GF-D8 (cell line): ENCODE measurements at places on chromosomes 7 and 10.
A peak's percentile ranks its signal among the peaks of the same experiment; 100 is the strongest.

DNA sequence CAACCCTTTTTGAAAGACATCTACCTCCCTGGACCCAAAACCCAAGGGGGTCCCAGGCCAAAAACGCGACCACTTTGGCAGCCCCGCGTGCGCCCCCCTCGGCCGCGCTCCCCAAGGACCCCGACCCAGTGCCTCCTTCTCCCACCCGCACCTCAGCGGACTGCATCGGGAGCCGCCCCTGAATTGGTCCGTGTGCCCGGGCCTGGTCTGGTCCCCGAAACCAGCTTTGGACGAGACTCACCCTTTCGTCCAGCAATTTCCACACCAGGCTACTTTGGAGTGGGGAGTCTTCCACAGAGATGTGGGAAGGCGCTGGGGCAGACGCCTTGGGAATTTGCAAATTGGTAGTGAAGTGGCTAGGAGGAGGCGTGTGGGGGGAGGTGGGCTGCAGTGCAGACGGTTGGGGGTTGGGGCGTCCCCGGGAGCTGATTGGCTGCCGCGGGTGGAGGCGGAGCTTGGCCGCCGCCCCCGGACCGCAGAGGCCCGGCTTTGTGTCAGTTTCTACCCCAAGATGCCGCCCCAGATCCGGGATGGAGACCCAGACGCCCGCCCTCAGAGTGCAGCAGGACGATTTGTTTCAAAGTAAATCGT is 16.9 kb downstream of the TCAF1 start:
- no peak for DNase-seq

- no peak for DNase-seq
These were observed 106.8 kb downstream of the ZMYND11 start for GRCh38 chr10:241966-242643.

DNA sequence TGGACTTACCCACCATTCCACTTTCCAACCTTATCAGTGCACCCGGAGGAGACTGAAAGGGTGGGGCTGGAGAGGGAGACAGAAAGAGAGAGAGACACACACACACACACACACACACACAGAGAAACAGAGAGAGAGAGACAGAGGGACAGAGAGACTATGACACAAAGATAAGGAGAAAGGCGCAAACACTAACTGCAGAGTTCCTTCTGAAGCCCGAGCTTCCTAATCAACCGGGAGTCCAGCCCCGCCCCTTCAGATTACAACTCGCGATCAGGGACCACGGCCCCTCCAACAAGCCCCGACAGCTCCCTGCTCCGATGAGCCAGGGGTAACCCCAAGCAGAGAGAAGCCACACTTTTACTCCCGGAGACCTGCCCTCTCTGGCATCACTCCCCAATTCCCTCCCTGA is 499 bp downstream of the GAL3ST4 start:
- DNase-seq: no peak

DNA sequence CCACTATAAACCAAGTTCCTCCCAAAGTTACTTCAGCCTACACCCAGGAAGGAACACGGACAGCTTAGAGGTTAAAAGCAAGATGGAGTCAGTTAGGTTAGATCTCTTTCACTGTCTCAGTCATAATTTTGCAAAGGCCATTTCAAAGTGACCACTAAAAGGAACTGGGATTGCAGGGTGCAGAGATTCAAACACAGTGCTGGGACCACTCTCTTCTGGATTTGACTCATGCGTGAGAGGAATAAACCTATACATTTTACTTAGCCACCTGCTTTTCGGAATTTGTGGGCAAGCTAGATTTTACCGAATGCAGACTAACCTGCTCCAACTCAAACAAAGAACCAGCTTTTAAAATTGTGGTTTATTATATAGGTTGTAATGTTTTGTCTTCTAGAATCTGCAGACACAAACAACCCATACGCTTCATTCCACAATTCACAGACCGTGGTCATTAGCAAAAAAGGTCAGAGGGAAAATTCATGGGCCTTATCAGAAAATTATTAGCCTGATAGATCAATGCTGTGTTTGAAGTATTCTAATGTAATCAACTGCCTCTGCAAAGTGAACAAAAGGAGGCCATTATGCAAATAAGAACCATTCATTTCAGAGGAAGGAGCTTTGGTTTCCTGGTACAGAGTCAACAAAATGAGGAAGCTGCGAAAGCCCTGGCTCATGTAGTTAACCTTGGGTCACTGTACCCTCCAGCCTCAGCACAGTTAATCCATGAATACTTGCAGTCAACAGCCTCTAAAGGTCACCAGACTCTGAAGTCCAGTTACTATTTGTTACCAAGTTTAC is 342.7 kb upstream of the KLF6 start:
- peak; percentile 40 for DNase-seq
